Panc1 (cell line): ENCODE measurements at places on chromosomes 1 and 21. TPM values are rescaled to one million over a fixed set of nuclear protein-coding genes. Genes with fewer than 3 reads are reported as not detected.

GRCh38 chr1:89536555-89537341 is 12.1 kb downstream of the LRRC8B start:
- DNase-seq, result no peak
- no peak overlapping the region for H3K27ac ChIP-seq
- no peaks in the 10 kb centered on the region for H3K36me3 ChIP-seq
- no peak overlapping the region for H3K4me3 ChIP-seq
- no peaks in the 10 kb centered on the region for H3K4me1 ChIP-seq

- no peaks in the 10 kb centered on the region for H3K36me3 ChIP-seq
- H3K27me3 ChIP-seq, result no peaks in the 10 kb centered on the region
- DNase-seq, result no peak
- no peak overlapping the region for H3K27ac ChIP-seq
Observed at GRCh38 chr1:95183952-95184351, 50.1 kb upstream of the RWDD3 start.

DNA sequence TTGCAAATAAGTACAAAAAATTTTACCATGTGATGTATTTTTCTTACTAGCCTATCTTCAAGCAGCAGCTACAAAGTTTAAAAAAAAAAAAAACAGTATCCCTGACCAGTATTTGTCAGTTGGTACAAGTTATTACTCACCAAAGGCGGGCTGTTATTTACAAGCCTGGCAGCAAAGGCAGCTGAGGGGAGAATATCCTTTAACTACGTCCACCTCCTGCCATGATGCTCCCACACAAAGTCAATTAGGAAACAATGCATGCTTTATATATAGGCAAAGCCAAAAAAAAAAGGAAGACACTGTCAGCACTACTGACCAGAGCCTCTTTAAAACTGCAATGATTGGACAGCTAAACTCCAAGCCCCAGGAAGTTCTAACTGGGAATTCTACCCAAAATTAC is 13.7 kb downstream of the PSMA5 start:
- H3K27ac ChIP-seq, result no peak overlapping the region
- no peak for DNase-seq
- no peak overlapping the region for H3K4me3 ChIP-seq
- H3K4me1 ChIP-seq, result no peaks in the 10 kb centered on the region
- H3K36me3 ChIP-seq, result peaks cover 42% of the 10 kb centered on the region

ZMYND12 gene
- 0.57 TPM for total RNA-seq

APCS gene
- total RNA-seq, result 0.33 TPM

GPR161 gene
- 2.4 TPM for total RNA-seq

- peaks cover 26% of the 10 kb centered on the region for H3K4me1 ChIP-seq
- H3K27ac ChIP-seq, result no peak overlapping the region
- no peaks in the 10 kb centered on the region for H3K36me3 ChIP-seq
- no peak for DNase-seq
- no peak overlapping the region for H3K4me3 ChIP-seq
- H3K27me3 ChIP-seq, result no peaks in the 10 kb centered on the region
Observed at GRCh38 chr1:42936309-42937078, 22.2 kb downstream of the SLC2A1 start.

DNA sequence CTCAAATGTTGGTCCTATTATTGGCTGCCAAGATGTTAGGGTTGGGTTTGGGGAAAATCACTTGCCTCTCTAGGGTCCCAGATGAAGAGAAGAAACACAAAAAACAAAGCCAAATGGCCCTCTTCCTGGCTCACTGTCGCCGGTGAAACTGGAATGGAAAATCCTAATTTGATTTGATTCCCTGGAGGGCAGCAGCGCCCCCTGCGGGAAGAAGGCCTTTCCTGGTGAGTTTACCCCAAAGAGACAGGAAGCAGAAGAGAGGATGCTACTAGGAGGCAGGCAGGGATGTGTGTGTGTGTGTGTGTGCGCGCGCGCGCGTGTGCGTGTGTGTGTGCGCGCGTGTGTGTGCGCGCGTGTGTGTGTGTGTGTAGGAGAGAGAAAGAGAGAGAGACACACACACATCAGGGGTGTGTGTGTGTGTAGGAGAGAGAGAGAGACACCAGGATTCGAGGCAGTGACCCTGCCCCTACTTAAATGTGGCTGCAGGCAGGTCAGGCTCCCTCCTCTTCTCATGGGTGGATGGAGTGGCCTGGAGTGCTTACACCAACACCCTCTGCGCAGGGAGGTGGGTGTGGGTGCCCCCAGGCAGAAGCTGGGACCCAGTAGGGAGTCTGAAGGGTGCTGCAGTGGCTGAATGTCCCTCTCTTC is 3.1 kb upstream of the SELENON start:
- 0 out of 2 replicates have a peak, but pooled peaks cover 5% of the 10 kb centered on the region for H3K4me1 ChIP-seq
- H3K27ac ChIP-seq, result no peak overlapping the region
- DNase-seq, result peak; percentile 43
- no peaks in the 10 kb centered on the region for H3K36me3 ChIP-seq

LRRC3 gene
- total RNA-seq, result 3.3 TPM

UMODL1 gene
- total RNA-seq, result 0.18 TPM

- H3K36me3 ChIP-seq, result no peaks in the 10 kb centered on the region
- DNase-seq, result no peak
- no peak overlapping the region for H3K27ac ChIP-seq
Observed at GRCh38 chr21:41980561-41980960, 26.7 kb upstream of the C2CD2 start.

GRCh38 chr21:28439788-28440187 is 552.9 kb downstream of the LTN1 start:
- no peaks in the 10 kb centered on the region for H3K36me3 ChIP-seq
- H3K27me3 ChIP-seq, result no peaks in the 10 kb centered on the region
- H3K4me1 ChIP-seq, result no peaks in the 10 kb centered on the region
- DNase-seq, result no peak
- H3K4me3 ChIP-seq, result no peak overlapping the region

GRCh38 chr1:8711151-8711550 is 106.3 kb downstream of the RERE start:
- peak overlapping the region; percentile 94 for H3K27ac ChIP-seq
- H3K4me1 ChIP-seq, result peaks cover 59% of the 10 kb centered on the region
- no peak overlapping the region for H3K4me3 ChIP-seq
- no peak for DNase-seq

DNA sequence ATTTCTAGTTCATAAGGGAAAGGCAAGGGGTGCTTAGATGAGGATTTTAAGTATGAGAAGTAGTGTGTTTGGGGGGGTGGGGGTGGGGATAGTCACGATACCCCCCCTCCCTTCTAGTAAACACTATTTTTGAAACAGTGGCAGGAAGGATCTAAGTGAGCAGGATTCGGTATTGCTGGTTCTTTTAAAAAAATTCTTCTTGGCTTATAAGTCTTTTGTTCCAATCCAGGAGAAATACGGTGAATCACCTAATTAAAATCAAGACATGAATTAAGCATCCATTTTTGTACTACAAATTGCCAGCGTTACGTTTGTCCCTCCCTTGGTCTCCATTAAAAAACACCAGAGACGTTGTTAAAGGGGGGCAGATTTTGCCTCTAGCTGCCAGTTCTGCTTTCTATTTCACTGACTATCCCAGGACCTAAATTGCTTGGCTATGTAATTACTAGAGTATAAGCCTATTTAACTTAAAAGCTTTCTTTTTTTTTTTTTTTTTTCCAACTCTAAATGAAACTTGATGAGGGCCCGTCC is 911 bp downstream of the LMO4 start:
- no peaks in the 10 kb centered on the region for H3K27me3 ChIP-seq
- no peak for DNase-seq
- peak overlapping the region; percentile 89 for H3K27ac ChIP-seq
- H3K36me3 ChIP-seq, result no peaks in the 10 kb centered on the region; the same call in 1 of the 2 replicates
- H3K4me1 ChIP-seq, result peaks cover 46% of the 10 kb centered on the region

- no peak for DNase-seq
- no peak overlapping the region for H3K27ac ChIP-seq
- H3K36me3 ChIP-seq, result no peaks in the 10 kb centered on the region
- no peaks in the 10 kb centered on the region for H3K27me3 ChIP-seq
- no peaks in the 10 kb centered on the region for H3K4me1 ChIP-seq
Observed at GRCh38 chr1:205701420-205701819, 21.1 kb upstream of the SLC45A3 start.

- H3K27me3 ChIP-seq, result no peaks in the 10 kb centered on the region
- H3K36me3 ChIP-seq, result no peaks in the 10 kb centered on the region
- H3K4me1 ChIP-seq, result no peaks in the 10 kb centered on the region
- no peak overlapping the region for H3K27ac ChIP-seq
- no peak for DNase-seq
Observed at GRCh38 chr21:44986471-44987291, 46.9 kb downstream of the SLX9 start.

SLC35D1 gene
- total RNA-seq, result 7.0 TPM

DNA sequence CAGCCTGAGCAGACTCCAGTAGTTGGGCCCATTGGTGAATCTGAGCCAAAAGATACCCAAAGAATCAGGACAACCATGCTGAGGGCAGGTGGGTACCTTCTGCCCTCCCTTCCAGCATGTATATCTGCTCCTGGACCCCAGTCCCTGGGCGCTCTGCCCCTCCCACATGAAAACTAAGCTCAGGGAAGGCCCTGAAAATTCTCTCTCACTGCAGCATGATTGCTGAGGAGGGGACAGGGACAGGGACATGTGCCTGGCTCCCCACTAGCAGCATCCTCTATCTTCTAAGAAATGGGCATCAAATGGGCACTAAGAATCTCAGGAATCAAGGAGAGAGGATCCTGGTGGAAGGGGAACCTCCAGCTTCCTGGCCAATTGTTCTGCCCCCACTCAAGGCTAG is 446.0 kb downstream of the MATN1 start:
- peaks cover 14% of the 10 kb centered on the region for H3K27me3 ChIP-seq
- H3K36me3 ChIP-seq, result no peaks in the 10 kb centered on the region
- H3K4me1 ChIP-seq, result no peaks in the 10 kb centered on the region

SYTL1 gene
- 2.4 TPM for total RNA-seq

GRCh38 chr1:153032677-153033308 is 1.8 kb downstream of the SPRR1B start:
- H3K36me3 ChIP-seq, result no peaks in the 10 kb centered on the region
- no peak overlapping the region for H3K4me3 ChIP-seq
- no peak overlapping the region for H3K27ac ChIP-seq
- H3K4me1 ChIP-seq, result no peaks in the 10 kb centered on the region
- H3K27me3 ChIP-seq, result 0 out of 2 replicates have a peak, but pooled peaks cover 2% of the 10 kb centered on the region

DNA sequence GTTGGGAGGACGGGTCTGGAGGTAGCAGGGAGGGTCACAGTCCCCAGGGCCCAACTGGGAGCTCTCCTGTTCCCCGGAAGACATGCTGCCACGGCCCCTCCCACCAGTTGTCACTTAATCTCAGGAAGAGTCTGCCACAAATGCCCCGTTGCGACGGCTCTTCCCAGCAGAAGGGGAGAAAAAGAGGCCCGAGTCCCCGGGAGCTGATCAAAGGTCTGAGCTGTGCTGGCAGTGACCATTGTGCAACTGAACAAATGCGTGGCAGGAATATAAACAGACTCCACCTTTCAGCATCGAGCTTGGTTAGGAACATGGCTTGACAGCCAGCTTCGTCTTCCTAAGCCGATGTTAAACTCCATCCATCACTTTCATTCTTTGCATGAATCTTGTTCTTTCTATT is 27.8 kb upstream of the ZBTB21 start:
- no peak overlapping the region for H3K4me3 ChIP-seq
- no peaks in the 10 kb centered on the region for H3K4me1 ChIP-seq
- H3K36me3 ChIP-seq, result no peaks in the 10 kb centered on the region
- no peaks in the 10 kb centered on the region for H3K27me3 ChIP-seq
- DNase-seq, result no peak
- no peak overlapping the region for H3K27ac ChIP-seq

ATP6V1G3 gene
- total RNA-seq, result not detected
